Caudate nucleus (tissue), 63 donors: ENCODE measurements at places on chromosomes 11 and 22.

DNA sequence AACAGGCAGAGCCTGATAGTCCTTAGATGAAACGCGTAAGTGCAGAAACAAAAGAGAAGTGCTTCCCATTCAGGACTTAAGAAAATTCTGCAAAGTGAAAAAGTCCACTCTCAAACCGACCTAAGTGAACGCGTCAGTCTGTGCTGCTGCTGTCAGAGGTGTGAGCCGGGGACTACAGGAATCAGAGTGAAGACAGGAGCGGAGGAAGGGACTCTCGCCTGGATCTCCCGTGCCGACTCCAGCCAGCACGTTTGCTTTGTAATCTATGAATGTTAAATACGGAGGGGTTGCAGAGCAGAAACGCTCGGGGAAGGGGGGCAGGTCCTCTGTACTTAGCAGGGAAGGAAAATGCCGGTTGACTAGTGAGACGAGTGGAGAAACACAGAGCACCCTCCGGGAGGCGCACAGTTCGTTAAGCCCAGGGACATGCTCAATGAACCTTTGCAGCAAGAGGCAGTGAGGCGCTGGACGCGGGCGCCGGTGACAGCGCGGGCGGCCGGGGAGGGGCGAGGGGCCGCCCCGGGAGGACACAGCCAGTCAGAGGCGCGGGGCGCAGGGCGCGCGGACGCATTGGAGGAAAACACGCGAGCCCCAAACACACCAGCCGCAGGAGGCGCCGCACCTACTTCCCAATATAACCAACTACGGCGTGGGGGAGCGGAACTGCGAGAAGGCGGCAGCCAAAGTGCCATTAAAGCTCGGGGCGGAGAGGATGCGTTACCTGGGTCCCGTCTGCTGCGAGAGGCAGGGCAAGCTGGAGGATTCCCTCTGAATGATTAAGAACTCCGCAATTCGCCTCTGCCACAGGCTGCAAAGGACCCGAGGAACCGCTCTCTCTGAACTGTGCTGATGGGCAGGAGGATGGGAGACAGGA is at the start of gene CNTN5:
Gene CNTN5 (plus strand): TSS at position 598 of the 874 bp plus-strand sequence.
- DNase-seq, result no peak

DNA sequence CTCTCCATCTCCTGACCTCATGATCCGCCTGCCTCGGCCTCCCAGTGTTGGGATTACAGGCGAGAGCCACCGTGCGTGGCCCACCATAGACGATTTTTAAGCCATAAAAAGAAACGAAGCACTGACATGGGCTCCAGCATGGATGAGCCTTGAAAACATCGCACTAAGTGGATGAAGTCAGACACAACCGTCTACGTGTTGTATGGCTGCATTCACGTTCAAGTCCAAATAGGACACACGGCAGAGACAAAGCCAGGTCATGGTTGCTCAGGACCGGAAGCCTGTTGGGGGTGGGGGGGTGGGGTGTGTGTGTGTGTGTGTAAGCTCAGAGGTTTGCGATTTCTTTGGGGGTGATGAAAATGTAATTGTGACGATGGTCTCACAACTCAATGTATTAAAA is 10.0 kb downstream of the RRP7A start:
- no peak for DNase-seq

DNA sequence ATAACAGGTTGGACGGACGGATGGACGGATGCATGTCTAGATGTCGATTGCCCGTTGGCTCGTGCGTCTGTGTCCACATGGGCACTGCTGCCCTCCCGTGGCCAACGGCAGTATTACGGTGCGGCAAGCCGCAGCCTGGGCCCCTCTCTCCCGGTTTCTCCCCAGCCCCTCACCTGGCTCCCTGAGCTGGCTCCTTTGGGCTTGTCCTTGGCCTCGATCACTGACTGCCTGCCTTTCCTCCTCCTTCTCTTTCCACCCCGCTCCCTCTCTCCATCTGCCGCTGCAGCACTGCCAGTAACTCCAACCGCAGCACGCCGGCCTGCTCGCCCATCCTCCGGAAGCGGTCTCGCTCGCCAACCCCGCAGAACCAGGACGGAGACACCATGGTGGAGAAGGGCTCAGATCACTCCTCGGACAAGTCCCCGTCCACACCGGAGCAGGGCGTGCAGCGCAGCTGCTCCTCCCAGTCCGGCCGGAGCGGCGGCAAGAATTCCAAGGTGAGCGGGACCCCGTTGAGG is 77.3 kb downstream of the SCN3B start:
- peak; percentile 38 for DNase-seq

- DNase-seq, result no peak
Observed at GRCh38 chr11:132158696-132159095, 788.3 kb downstream of the NTM start.

DNA sequence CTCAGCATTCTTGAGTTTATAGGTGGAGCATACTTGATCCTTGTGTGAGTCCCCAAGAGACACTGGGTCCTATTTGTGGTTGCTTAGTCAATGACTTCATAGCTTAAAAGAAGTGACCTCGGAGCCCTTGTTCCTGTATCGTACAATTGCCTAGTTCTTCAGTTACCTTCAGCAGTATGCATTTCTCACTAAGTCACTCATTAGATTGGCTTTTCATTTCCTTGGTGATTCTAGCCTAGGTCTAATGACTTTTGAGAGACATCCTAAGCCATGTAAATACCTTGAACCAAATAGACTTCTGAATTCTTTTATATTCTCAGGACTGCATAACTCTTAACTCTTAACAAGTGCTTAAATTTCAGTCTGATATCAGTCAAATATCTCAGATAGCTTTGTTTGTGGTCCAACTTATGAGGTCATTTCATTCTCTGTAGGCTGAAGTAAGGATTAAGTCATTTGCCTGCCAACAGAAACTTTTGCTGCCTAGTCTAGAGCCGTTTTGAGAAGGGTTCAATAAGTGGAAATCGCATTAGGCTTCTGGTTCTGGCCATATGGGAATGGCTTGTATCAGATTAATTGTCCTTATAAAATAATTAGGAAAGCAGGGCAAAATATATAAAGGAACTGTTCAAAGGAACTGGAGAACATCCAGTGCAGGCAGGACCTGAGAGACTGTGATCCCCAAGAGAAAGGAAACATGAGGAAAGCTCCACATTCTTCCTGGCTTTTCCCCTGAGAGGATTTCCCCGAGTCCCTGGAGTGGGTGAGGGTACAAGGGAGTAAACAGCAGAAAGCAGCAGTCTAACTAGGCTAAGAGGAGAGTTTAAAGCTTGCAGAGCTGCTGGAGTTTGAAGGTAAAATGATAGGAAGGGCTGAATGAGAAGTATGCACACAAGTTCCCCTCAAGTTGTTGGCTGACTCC is 39.9 kb downstream of the TRAF6 start:
- DNase-seq, result no peak

DNA sequence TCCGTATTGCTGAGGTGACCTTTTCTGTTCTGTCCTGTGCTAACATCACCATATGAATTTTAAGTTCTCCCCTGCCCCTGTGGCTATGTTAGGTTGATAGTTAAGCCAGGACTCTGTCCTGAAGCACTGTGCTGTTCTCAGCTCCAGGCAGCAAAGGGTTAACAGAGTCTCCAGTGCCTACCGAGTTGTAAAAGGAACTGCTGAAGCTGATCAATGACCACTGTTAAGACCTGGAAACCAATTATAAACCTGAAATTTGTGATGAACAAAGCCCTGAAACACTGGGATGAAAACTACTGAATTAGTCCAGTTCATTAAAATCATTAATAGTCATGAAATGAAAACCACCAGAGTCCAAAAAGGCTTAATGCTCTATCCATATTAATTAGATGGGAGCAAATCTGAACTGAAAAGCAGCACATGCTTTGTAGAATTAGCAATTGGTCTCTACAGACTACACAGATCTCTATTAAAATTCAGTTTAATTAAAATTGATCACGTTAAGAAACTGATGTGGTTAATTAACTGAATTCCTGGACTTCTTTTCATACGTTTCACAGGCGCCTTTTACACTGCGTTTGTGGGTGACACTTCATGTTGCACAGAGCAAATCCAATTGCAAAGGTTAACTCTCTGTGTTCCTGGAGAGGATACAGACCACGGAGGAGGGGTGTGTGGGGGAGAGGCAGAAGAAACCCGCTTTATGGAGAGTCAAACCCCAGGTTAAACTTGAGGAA is 188.5 kb upstream of the MPPED2 start:
- no peak for DNase-seq

GRCh38 chr22:17064498-17065100 is 20.2 kb upstream of the IL17RA start:
- no peak for DNase-seq

- DNase-seq, result peak; percentile 18
Observed at GRCh38 chr22:17896586-17896985, 122.3 kb upstream of the BID start.

DNA sequence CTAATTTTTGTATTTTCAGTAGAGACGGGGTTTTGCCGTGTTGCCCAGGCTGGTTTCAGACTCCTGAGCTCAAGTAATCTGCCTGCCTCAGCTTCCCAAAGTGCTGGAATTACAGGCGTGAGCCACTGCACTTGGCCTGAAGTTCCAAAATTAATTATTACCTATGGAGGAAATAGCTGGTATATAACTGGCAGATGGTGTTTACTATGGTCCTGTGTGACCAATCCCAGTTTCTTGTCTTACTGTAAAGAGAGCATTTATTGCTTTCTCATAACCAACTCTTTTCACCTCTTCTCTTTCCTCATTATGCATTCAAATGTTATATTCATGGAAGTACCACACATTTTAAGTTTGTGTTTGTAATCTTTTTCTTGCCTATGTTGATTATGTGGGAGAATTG is 24.2 kb upstream of the ACAT1 start:
- no peak for DNase-seq

DNA sequence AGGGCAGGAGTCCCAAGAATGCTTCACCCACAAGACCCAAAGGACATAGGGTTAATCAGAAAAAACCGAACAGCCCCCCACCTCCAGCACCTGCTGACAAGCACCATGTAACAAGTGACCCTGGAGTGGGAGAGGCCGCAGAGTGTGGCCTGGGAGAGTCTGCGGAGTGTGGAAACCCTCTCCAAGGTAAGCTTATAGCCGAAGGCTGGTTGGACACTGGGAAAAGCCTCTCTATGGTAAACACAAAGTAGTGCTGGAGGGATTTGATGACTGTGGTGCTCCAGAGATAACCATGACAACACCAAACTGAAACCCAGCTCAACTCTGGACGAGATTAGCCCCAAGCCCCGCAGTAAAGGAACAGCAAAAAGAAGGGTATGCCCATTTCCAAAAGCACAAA is 19.2 kb downstream of the ASCL2 start:
- DNase-seq, result no peak

- DNase-seq, result no peak
Observed at GRCh38 chr11:87219266-87219665, 181.5 kb downstream of the TMEM135 start.

DNA sequence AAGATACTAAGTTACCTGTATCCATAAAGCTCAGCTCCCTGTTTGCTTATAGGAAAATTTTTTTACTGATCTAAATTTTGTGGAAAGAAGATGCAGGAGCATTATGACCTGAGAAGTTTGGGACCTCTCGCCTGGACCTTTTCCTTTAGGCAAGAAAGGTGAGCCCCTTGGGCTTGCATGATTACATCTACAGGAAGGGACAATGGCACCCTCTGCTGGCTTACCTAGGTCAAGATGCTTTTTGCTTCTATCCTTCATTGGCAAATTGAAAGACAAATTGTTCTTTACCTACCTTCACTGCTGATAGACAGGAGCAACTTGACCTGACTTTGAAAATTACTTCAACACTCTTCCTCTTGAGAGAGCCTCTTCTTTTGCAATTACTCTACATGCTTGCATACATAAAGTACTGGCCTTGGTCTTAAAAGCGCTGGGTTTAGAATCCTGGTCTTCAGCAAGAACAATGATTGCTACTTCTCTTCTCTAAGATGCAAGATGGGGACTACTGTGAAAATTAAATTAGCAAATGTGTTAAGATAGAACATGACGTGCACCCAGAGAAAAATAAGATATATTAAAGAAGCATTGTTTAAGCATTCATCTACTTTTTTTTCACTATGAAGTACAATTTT is 147.2 kb downstream of the TRPC6 start:
- no peak for DNase-seq

GRCh38 chr11:71203681-71204080 is 48.7 kb downstream of the SHANK2 start:
- no peak for DNase-seq

DNA sequence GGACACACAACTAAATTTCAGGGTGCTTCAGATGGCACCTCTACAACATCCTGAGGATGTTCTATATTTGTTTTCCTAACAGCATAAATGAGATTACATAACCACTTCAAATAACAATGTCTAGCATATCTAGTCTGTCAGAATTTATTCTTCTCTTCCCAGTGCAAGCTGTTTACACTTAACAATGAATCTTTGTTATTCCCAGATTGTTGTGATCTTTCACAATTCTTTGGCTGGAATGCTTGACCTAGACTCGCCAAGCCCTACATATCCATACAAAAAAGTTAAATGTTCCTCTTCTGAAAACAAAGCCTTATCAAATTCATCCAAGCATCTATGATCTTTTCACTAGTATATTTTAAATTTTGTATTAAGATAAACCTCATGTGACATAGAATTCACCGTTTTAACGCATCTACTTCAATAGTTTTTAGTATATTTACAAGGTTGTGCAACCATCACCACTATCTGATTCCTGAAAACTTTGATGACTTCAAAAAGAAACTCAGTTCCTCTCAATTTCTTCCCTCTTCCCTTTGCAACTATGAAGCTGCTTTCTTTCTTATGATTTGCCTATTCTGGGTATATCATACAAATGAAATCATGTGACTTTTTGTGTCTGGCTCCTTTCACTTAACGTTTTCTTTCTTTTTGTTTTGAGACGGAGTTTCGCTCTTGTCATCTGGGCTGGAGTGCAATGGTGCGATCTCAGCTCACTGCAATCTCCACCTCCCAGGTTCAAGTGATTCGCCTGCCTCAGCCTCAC is 61.7 kb upstream of the CHRNA10 start:
- DNase-seq, result no peak

- no peak for DNase-seq
Observed at GRCh38 chr11:83161610-83162199, 4.8 kb downstream of the PCF11 start.

DNA sequence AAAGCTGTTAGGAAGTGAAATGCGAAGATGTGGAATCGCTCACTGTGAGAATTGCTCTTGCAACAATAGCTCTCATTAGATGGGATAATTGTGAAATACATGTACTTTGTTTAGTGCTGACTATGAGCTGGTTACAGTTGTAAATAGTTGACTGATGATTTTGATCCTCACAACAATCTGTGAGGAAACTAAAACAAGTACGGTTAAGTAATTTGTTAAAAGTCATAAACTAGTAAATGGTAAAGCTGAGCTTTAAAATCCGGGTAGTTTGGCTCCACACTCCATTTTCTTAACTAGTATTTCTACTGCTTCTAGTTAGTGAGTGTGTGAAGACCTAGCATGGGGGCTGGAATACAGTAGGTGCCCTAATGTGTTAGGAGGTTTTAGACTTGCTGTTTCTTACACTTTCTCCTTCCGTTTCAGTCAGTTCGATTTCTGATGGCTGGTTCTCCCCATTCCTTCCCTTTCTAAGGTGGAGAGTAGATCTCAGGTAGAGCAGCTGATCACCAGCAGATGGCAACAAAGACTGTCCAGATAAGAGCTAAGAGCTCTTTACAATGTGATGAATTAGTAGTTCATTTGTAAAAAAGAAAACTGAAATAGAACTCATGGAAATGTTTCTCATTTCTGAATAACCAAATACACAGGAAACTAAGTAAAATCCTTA is 16.3 kb upstream of the CYP2R1 start:
- DNase-seq, result no peak

- no peak for DNase-seq
Observed at GRCh38 chr11:33259869-33260268, 2.7 kb downstream of the HIPK3 start.

GRCh38 chr11:100687630-100688395 is 725 bp downstream of the ARHGAP42 start:
- DNase-seq, result no peak

- no peak for DNase-seq
Observed at GRCh38 chr11:128480066-128480465, 107.3 kb downstream of the ETS1 start.

- no peak for DNase-seq
Observed at GRCh38 chr22:48937032-48937639, 890.5 kb downstream of the BRD1 start.
